ENCODE measurements at places on chromosomes 6 and 20. TPM values are rescaled to one million over a fixed set of nuclear protein-coding genes. Genes with fewer than 3 reads are reported as not detected.
A peak's percentile ranks its signal among the peaks of the same experiment; 100 is the strongest.

DNA sequence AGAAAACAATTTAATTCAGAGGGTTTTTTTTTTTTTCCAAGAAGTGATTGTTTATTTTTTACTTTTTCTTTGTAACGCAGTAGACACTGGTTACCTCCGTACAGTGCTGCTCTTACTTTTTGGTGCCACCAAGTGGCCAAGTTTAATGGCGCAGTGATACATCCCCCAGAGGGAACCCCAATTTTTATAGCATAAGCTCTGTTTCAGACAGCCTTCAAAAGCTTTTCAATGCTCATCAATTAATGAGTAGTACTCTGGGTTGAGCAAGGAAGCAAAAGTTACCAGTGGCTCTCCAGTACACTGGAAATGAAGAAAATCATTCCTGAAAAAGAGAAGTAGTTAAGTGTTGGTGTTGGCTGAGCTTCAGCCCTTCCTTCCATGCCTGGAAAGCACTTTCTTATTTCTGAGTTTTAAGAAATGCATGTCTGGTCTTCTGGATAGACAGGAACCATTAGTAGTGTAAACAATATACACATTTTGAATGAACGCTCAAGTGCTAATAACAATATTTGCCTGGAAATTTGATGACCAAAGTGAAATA is 129.1 kb upstream of the SMLR1 start:
- H3K27ac ChIP-seq: no peak overlapping the region
- peaks cover 5% of the 10 kb centered on the region for H3K4me1 ChIP-seq
- peak; percentile 50 for DNase-seq
- no peaks in the 10 kb centered on the region for H3K36me3 ChIP-seq
- no peak overlapping the region for H3K4me3 ChIP-seq

- H3K4me1 ChIP-seq: no peaks in the 10 kb centered on the region
- no peak for DNase-seq
- H3K27me3 ChIP-seq: peaks cover 46% of the 10 kb centered on the region
Observed at GRCh38 chr20:2080532-2081224, 20.9 kb upstream of the STK35 start.

DNA sequence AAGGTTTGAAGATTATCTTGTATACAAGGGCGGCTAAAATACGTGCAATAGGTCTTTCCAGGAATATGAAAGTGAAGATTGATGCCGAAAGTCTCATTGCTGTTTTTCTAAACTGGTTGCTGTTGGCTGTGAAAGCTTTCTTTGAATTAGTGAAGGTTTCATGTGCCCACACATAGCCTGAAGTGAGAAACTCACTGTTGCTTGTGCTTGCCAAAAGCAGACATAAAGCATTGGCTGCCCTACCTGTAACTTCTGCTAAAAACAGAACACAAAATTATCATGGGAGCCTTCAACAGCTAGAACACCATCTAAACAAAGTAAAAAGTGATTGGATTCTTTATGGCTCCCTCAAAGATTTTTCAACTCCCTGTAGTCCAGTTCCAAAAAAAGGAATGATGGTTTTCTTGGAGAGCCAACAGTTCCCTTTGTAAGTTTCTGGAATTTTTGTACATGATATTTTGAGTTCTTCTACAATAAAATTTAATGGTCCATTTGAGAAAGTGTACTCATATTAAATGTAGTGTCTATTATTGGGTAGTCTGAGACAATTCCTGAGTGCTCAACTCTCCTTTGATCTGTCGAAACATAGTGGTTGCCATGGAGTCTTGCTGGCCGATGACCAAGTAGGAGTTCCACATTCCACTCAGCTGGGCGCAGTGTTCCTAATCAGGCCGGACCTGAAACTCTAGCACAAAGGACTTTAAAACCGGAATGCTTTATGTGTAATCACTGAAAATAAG is 68.5 kb downstream of the PLEKHG1 start:
- H3K4me3 ChIP-seq: no peak overlapping the region
- H3K36me3 ChIP-seq: no peaks in the 10 kb centered on the region
- peaks cover 14% of the 10 kb centered on the region for H3K4me1 ChIP-seq
- DNase-seq: peak; percentile 50

DNA sequence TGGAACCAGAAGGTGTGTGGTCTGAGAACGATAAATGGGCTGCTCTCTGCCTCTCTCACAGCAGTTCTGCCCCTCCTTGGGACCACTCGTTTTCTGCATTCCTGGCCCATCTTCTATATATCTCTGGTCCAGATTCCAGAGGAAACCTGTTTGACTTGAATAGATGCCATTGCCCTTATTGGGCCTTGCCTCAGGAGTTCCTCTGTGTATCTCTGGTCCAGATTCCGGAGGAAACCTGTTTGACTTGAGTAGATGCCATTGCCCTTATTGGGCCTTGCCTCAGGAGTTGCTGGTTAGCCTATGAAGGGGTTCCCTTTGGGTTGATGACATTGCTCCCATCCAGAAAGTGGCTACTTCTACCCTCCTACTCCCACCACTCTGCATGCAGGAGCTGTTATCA is 189.4 kb downstream of the SLC16A10 start:
- peaks cover 69% of the 10 kb centered on the region for H3K36me3 ChIP-seq
- H3K4me1 ChIP-seq: no peaks in the 10 kb centered on the region
- no peak overlapping the region for H3K27ac ChIP-seq
- H3K27me3 ChIP-seq: no peaks in the 10 kb centered on the region
- H3K4me3 ChIP-seq: no peak overlapping the region
- no peak for DNase-seq

DNA sequence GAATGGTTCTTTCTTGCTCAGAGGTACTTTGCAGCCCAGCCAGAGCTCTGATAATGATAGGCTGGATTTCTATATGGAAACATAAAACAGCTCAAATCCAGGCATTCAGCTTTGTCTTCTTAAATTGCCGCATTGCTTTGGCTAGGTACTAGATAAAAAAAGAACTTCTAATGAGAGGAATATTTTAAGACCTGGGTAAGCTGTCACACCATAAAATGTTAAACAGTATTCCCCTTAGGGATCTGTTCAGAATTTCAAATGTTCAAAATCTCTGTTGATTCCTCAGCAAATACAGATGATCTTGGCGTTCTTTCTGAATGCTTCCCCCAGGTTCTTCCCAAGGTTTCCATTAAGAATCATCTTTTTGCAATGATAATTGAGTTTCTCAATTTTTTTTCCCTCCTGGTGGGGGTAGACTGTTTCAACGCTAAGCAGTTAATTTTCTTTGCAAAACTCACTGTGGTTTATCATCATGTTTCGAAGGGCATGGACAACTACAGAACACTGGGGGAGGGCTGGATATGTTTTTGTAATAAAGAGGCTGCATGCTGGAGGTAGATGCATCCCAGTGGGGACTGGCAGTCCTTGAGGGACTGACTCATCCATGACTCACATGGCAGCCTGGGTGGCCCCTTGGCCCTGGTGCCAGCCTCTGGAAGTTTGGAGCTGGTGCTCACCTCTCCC is 31.0 kb downstream of the TIAM2 start:
- no peak overlapping the region for H3K4me3 ChIP-seq
- peaks cover 19% of the 10 kb centered on the region for H3K36me3 ChIP-seq
- H3K27ac ChIP-seq: peak overlapping the region; percentile 24
- peak; percentile 98 for DNase-seq
- H3K4me1 ChIP-seq: peaks cover 33% of the 10 kb centered on the region

- no peak for DNase-seq
- H3K4me1 ChIP-seq: no peaks in the 10 kb centered on the region
- no peak overlapping the region for H3K4me3 ChIP-seq
- H3K27me3 ChIP-seq: no peaks in the 10 kb centered on the region
- no peaks in the 10 kb centered on the region for H3K36me3 ChIP-seq
- H3K27ac ChIP-seq: no peak overlapping the region
Observed at GRCh38 chr6:34177181-34177591, 31.3 kb upstream of the GRM4 start.

DNA sequence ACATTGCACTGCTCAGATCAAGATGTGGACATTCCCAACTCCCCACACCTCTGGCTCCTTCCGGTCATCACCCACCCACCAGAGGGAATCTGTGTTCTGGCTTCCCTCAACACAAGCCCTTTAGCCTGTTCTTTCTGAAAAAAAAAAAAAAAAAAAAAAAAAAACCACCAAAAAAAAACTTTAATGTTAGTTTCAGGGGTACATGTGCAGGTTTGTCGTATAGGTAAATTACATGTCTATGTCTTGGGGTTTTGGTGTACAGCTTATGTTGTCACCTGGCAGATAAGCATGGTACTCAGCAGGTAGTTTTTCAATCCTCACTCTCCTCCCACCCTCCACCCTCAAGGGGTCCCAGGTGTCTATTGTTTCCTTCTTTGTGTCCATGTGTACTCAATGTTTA is 135.8 kb upstream of the FOXA2 start:
- no peak for DNase-seq
- H3K27ac ChIP-seq: no peak overlapping the region
- H3K4me1 ChIP-seq: peaks cover 9% of the 10 kb centered on the region
- no peak overlapping the region for H3K4me3 ChIP-seq
- no peaks in the 10 kb centered on the region for H3K36me3 ChIP-seq
- H3K27me3 ChIP-seq: peaks cover 8% of the 10 kb centered on the region

GRCh38 chr6:116349216-116349615 is 21.5 kb upstream of the DSE start:
- H3K27ac ChIP-seq: no peak overlapping the region
- H3K36me3 ChIP-seq: no peaks in the 10 kb centered on the region
- H3K27me3 ChIP-seq: no peaks in the 10 kb centered on the region
- no peak overlapping the region for H3K4me3 ChIP-seq
- DNase-seq: no peak
- peaks cover 11% of the 10 kb centered on the region for H3K4me1 ChIP-seq

DNA sequence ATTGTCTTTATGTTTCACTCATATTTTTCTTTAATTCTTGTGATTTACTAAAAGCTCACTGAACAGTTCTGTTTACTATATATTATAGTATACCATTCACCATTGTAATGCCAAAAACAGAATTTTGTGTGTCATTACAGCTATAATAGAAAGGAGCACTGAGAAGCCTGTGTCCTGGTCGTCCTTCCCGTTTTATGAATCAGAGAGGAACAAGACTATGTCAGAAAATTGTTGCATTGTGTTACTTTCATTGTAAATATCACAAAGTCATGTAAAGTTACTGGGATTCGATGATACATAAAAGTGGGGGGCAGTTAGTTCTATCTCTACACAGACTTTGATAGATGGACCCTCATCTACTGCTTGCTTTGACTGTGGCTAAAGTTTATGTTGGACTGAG is 145.1 kb downstream of the QKI start:
- H3K36me3 ChIP-seq: peaks cover 53% of the 10 kb centered on the region
- no peaks in the 10 kb centered on the region for H3K4me1 ChIP-seq
- no peaks in the 10 kb centered on the region for H3K27me3 ChIP-seq

DNA sequence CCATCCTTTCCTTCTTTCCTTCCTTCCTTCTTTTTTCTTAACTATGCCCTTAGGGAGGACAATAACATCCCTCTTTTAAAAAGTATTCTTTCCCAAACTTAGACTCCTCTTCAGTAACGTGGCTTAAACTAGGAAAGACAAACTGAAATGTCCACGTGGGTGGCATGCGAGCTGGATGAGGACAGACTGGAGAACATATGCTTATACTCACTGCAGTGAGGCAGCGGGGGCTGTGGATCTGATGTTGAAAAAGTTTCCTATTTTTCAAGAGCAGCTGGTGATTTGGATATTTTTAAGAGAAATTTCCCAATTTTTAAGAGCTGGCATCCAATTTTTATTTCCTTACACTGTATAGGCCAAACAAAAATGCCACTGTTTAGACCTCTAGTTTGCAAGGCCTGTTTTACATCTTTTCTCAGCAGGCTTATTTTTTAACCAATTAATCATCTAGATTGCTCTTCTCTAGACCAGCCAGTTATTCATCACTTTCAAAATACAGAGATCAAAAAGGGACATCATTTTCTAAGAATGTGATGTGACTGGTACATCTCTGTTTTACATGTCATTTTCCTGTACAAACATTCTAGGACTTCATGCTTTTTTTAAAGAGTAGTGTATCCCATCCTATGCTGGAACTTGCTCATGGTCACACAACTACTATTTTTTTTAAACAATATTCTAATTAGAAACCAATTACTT is 226.5 kb downstream of the BTBD9 start:
- no peaks in the 10 kb centered on the region for H3K27me3 ChIP-seq
- H3K27ac ChIP-seq: no peak overlapping the region
- no peak for DNase-seq
- H3K36me3 ChIP-seq: no peaks in the 10 kb centered on the region
- H3K4me1 ChIP-seq: no peaks in the 10 kb centered on the region
- no peak overlapping the region for H3K4me3 ChIP-seq

- H3K4me1 ChIP-seq: peaks cover 19% of the 10 kb centered on the region
- H3K36me3 ChIP-seq: no peaks in the 10 kb centered on the region
- no peak for DNase-seq
- no peaks in the 10 kb centered on the region for H3K27me3 ChIP-seq
- no peak overlapping the region for H3K27ac ChIP-seq
Observed at GRCh38 chr6:56913285-56914074, 41.4 kb upstream of the BEND6 start.

- H3K4me1 ChIP-seq: no peaks in the 10 kb centered on the region
- no peaks in the 10 kb centered on the region for H3K36me3 ChIP-seq
- no peaks in the 10 kb centered on the region for H3K27me3 ChIP-seq
- H3K4me3 ChIP-seq: no peak overlapping the region
- H3K27ac ChIP-seq: no peak overlapping the region
Observed at GRCh38 chr6:82711105-82711827, 347.6 kb downstream of the TPBG start.

DNA sequence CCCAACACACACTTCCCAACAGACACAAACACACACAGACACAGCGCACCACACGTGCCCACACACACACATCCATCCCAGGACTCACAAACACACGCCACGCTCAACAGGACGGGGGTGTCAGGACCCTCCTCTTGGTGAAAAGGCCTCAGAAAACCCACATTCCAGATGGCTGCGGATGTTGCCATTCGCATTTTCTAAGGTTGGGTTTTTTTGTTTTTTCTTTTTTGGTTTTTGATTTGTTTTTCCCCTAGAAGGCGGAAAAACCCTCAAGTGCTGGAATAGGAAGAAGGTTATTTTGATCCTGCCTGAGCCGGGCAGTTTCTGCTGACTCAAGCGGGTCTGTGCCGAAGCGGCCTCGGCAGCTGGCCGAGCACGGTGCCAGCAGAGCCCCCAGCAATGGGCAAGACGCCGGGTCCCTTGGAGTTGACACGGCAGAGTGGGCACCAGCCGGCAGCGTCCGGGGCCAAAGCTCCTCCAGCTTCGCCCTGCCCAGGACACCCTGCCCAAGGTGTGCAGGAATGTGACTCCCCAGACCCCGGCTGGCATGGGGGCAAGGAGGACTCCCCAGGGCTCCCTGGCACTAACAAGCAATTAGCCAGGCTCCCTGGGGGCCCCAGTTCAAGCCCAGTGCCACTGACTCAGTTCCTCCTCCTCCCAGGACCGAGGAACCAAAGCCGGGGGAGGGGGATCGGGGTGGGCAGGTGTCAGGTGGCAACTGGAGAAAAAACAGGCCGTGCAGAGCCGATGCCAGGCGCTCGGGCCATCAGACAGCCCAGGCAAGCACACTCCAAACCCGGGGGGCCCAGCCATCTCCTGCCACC is 40.9 kb upstream of the ZBP1 start:
- 0 out of 2 replicates have a peak, but pooled peaks cover 5% of the 10 kb centered on the region for H3K36me3 ChIP-seq
- H3K4me3 ChIP-seq: no peak overlapping the region
- H3K27ac ChIP-seq: no peak overlapping the region
- H3K4me1 ChIP-seq: no peaks in the 10 kb centered on the region
- H3K27me3 ChIP-seq: no peaks in the 10 kb centered on the region

- H3K4me3 ChIP-seq: no peak overlapping the region
- H3K4me1 ChIP-seq: peaks cover 11% of the 10 kb centered on the region
Observed at GRCh38 chr6:163577404-163577803, 162.9 kb downstream of the QKI start.

GRCh38 chr6:66930559-66931290 is 1223.7 kb upstream of the EYS start:
- H3K4me3 ChIP-seq: no peak overlapping the region
- no peak overlapping the region for H3K27ac ChIP-seq
- H3K27me3 ChIP-seq: no peaks in the 10 kb centered on the region
- no peaks in the 10 kb centered on the region for H3K4me1 ChIP-seq

FERMT1 gene
- total RNA-seq: 0.13 TPM

ARMH2 gene
- total RNA-seq: not detected

NKAIN2 gene
- total RNA-seq: not detected

SEMG1 gene
- total RNA-seq: not detected

Data from SJSA1 (cell line).